NCI-H1092 (cell line): ENCODE measurements at places on chromosomes 1 and 21.

DNA sequence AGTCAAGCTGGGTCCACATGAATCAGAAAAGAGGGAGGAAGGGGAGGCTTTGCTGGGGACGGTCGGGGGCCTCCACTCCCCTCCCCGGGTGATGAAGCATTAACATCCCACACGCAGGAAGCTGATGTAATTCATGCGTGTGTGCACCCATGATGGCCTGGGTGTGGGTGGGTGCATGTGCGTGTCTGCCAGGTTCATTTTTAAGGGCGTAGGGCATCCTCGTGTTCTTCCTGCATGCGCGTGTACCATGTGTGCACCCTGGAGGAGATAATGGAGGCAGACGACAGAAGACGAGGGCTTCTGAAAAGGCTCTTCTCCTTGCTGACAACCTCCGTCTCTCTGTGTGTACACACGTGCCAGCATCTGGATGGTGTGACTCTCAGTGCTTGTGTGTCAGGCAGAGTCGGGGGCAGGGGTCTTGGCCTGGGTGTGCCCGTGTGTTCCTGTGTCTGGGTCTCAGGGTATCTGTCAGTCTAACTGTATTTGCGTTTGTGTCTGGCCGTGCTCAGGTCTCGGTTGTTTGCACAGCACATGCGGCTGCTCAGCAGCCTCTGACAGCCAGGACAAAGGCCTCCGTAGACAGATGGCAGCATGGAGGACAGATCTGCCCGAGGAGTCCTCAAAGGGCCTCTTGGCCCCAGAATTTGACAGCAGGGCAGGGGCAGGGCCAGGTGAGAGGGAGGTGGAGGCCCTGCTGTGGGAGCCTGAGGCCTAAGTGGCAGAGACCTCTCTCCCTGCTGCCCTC, 2.4 kb downstream of the RAP1GAP start:
- DNase-seq = peak; percentile 59

DNA sequence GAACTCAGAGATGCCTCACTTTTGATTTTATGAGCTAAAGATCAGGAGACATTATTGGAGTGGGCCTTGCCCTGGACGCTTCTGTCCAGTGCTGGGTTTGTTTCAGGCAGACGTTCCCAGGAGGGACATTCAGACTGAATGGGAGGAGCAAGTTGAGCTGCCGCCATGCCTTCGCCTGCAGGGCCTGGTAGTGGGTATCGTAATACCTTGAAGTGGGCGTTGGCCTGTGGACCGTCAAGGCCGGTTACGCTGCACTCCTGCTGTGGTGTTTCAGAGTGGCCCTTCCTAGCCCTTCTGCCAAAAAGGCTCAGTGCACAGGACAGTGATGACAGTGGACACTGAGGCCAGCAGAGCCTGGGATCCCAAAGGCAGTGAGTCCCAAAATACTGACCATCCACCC, 1.6 kb downstream of the FAM3B start:
- DNase-seq = no peak

DNA sequence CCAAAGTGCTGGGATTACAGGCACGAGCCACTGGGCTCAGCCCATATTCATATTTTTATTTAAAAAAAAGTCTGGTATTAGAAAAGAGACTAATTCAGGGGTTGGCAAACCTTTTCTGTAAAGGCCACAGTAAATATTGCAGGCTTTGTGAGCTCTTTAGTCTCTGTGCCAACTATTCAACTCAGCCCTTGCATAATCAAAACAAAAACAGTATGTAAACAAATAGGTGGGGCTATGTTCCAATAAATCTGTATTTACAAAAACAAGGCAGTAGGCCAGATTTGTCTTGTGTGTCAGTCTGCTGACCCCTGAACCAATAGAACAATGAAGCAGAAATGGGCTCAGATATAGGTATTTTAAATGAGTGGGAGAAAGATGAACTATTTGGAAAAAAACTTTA, 49.3 kb downstream of the CDC42BPA start:
- no peak for DNase-seq

DNA sequence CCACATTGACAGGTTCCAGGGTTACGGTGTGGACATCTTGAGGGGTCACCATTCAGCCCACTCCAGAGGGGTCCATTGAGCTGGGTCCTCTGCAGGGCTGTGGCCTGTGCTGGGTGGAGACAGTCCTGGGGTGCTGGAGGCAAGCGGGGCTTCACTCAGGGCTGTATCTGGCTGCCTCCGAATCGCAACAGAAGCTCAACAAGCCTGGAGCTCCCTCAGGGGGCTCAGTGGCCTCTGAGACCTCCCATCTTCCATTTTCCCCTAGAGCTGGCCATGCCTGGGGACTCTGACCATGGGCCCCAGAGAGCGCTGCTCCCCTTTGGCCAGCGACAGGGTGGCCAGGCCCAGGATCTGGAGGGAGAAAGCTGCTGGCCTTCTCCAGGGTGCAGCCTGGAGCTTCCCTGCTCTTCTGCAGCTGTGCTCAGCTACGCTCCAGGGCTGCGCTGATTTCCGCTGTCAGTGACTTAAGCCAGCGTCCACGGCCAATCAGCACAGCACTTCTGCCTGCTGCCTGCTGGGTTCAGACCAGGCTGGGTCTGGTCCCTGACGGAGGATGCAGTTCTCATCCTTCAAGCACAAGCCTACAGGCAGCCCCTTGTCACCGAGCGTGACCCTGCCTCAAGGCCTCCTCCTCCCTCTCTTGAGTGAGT, 45.0 kb upstream of the ADARB1 start:
- peak; percentile 5 for DNase-seq

DNA sequence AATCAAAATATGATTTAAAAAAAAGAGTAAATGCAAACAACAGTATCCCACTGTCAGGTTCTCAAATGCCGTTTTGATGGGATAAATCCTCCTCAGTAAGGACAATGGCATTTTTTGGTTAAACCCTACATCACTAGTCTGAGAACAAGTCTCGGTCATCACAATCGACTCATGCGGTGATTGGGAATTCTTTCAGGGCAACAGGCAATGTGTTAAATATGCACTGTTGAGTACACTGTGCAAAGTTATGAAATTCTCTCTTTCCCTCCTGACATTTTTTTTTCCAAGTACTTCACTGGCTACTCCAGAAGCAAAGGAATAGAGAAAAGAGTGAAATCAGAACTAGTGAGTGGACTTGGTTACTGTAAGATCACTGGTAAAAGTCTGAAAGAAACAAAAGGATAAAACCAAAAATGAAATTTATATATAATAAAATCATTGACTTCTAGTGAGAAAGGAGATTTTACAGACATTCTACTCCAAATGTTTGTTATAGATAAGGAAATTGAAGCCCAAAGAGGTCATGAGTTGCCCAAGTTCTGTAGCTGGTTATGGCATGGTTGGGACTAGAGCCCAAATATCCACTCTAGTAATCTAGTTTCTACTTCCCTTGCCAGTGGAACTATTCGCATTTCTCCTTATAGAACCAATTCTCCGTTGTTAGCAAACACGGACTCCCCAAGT, 111.3 kb downstream of the TGFBR3 start:
- DNase-seq = no peak

DNA sequence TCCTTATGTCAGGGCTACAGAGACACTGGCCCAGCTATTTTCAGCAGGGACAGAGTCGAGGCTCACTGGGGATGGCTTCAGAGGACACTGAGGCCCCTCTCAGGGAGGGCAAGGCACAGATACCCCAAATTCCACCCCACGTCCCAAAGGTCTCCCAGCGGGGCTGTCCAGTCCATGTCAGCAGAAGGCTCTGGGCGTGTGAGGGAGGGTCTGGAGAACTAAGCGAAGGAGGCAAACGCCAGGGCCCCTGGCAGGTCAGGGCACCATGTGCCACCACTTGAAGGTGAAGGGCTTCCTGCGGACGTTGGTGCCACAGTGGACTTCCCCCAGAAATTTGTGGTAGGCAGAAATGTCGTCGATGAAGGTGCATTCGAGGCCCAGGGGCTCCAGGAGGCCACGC, 15.0 kb upstream of the SDHB start:
- no peak for DNase-seq

- DNase-seq = no peak
Measured at GRCh38 chr21:40164905-40165772, 297.9 kb downstream of the PCP4 start.

GRCh38 chr1:7967196-7967595, 5.7 kb downstream of the PARK7 start:
- DNase-seq = no peak

DNA sequence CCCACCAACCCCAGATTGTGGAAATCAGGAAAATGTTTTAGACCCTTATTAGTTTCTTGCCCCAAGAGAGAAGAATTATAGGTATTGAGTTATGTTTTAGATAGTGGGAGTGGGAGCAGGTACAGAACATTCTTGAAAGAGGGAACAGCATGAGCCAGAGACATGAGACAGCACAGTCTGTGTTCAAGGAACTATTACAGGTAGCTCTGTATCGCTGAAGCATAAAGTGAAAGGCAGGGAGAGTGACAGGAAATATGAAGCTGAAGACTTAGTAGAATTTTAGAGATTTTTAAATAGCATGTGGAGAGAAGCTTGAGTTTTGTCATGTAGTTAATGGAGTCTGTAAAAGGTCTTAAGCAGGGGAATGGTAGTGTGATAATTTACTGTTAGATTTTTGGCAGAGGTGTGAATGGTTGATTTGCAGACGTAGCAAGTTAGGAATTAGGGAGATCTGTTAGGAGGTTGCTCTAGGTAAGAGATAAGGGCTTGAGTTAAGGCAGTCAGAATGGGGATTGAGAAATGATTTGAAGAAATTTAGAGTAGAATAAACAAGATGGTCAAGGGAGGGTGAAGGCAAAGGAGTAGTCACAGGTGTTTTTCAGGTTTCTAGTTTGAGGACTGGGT, 11.6 kb downstream of the SUCO start:
- no peak for DNase-seq

DNA sequence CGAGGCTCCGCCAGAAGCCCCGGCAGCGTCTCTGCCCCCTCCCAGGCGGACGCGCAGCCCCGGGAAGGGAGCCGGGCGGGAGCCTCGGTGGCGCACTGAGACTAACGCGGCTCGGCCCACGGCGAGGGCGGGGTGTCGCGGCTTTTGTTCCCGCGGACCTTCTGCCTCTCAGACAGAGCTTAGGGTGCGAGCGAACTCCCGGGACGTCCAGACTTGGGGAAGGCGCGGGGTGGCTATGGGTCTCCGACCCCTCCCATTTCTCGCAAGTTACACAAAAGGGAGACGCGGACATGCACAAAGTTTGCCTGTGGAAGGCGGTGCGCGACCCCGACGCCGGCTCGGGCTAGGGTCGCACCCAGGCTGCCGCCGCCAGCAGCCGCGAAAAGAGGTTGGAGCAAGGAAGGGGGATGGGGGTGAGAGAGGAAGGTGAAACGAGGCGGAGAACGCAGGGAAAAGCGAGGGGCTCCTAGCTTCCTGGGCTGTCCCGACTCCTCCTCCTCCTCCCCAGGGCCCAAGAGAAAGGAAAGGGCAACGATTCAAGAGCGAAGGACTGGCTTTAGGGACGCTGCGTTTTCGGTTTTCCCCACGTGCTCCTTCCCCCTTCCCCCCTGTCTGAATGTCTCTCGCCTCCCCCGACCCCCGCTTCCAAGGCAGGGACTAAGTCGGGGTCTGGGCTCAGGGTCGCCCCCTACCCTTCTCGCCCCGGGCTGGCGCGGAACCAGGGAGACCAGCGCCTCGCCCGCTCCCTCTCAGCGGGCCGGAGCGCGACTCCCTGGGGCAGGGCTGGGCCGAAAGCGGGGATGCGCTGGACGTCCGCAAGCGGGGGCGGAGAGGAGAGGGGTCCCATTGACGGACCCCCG, 729 bp downstream of the APP start:
- DNase-seq = peak; percentile 67

- DNase-seq = no peak
Measured at GRCh38 chr1:208146650-208147049, 97.5 kb downstream of the PLXNA2 start.

GRCh38 chr21:43323244-43324005, 103.5 kb downstream of the SIK1 start:
- DNase-seq = peak; percentile 62

DNA sequence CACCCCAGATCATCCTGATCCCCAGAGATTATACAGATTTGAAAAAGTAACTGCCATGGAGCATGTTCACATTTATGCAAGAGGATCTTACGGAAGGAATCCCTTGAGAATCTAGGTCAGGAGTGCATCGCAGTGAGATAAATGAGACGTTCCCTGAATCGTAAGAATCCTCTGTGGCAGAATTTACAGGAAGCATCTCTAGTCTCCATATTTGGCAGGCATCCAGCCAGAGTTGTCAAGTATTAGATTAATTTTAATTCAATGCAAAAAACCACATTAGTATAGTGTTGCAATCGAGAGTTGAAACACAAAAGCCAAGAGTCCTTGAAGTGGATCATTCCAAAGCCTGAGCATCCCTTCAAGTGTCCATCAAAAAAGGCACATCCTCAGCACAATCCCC, 100.8 kb downstream of the RRAGC start:
- DNase-seq = no peak
